T-helper 9 cell (primary cell): ENCODE measurements at places on chromosomes 7 and 10.

DNA sequence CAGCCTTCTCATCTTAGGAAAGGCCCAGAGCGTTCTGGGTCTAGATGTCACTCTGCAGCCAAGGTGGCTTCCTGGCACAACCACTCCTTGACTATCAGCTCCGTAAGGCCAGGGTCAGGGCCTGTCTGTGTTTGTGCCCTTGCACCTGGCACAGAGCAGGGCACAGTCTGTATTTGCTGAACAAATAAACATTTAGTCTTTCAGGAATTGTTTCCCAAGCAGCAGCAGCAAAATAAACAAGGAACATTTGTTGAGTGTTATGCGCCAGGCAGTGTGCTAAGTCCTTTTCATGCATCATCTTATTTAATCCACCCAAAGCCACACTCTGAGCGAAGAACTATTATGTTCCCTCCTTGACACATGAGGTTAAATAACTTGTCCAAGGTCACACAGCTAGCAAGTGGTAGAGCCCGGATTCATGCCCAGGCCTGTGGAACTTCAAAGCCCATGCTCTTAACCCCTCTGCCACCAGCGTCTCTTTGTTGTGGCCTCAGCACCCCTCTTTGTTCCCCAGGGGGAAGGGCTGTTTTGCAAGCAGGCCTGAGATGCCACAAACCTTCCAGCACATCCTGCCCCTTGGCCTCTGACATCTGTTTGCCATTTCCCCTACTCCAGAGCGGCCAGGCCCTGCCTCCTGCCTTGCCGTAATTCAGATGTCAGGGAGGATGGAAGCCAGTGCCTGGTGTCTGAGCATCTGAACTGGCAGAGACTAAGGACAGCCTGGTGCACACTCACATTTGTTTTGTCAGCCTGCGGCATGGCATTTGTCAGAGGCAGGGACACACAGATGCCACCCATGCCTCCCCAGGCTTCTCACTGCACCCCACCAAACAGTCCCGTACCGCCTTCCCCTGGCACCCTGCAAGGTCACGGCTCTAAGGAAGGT lies 325.8 kb upstream of the ZMIZ1 start:
- DNase-seq = no peak

DNA sequence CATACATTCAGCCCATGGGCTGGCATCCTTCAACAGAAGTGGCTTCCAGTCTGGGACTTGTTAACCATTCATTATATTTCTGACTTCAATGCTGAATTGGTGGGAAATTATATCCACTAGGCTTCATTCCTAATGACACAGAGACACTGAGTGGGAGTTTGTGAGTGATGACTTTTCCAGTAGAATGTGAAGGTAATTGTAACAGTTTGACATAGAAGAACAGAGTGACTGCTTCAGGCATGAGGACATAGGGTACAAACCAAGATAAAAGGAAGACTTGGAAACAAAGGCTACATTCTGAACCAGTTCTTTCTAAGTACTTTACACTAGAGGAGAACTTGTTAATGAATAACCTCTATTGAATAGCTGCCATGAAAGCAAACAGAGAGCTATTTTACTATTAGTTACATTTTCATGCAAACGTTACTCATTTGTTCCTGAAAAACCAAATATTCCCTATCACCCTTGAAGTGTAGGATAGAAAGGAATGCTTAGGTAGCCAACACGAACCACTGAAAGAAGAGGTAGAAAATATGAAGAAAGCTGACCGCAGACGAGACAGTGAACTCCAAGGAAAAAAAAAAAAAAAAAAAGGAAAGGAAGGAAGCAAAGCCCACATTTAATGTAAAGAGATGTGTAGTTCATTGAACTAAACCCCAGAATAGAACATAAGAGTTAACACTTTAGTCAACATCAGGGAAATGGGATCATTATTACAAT lies 237.0 kb upstream of the SEMA3C start:
- DNase-seq = no peak

DNA sequence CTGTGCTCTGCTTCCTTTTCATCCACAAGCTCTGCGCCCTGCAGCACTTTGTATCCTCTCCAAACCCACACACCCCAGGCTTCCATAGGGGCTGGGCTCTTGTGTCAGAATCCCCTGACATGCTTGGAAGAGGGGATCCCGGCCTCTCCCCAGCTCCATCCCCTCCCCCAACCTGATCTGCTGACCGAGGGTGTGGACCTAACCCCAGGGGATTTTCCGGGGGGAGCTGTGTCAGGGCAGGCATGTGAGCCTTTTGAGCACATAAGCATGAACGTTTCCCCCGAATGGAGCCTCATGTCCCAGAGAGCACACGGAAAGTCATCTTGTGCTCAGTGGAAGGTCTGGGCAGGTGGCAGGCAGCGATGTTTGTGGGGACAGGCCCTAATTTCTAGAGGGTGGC lies 17.7 kb downstream of the GPR26 start:
- DNase-seq = no peak

DNA sequence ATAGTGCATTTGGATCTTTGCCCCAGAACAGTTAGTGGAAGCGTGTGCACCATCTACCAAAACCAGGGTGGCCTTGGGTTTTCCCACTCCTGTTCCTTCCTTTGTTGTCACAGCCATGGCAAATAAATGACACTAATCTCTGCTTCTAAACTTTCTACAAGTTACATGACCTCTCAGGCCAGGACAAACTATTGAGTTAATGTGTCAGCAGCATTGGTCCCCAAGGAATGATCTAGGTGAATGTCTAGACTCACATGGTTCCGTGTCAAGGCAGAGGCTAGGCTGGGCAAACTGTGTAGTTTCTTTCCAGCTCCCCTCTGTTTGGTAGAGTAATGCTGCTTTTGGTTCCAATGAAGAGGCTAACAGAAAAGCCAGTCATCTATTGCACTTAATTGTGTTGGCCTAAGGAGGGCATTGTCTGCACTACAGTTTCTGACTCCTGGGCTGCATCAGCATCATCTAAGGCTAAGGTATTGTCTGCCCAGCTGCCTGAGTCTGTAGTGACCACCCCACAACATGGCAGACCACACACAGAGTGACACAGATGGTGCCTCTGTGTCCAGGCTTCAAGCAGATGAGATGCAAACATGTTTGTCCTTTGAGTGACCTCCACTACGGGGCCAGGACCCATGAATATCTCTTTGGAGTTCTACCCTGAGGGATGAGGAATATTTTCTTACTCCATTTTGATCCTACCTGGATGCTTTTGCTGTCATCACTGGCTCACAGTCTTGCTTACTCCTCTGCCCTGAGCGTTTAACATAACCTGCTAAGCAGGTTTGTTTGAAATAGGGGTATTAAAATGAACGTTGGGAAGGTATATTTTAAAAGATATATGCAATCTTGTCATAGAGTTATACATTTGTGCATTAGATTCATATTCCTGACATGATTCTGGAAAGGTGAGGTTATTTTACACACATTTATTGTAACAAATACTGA lies 1.7 kb downstream of the CYP3A4 start:
- DNase-seq = no peak

DNA sequence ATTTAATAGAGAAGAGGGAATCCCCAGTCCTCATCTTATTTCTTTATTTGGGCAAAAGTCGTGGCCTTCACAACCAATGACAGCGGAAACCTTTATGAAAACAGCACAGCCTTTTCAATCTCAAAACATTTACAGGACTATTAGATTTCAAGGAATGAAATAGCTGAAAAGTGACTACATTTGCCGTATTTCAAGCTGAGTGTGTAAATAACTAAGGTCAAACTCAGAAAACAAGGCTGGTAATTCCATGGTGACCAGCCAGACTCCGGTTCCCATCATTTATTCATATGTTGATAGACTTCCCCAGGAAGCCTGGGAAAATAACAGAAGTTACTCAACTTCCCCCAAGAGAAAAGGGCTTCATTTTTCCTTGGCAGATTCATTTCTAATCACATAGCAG lies 457.3 kb upstream of the NFE2L3 start:
- DNase-seq = no peak

- DNase-seq = no peak
Measured at GRCh38 chr7:746155-747061, 19.3 kb upstream of the PRKAR1B start.

DNA sequence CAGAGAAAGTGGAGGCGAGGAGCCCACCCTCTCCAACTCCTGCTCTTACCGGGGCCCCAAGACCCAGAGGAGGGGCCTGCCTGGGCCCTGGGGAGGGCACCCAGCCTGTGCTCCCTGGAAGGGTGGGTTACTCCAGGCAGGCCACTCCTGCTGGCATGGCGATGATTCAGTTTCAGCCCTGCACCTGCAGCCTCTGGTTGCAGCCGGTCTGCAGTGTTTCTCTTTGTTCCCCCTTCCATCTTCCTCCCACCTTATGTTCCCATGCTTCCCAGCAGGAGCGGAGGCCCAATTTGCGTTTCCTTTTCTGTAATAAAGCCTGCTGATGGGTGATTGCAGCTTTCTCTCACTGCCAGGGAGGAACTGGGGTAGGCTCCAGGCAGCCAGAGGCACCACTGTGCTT lies 53.2 kb upstream of the FAM20C start:
- no peak for DNase-seq

GRCh38 chr7:105621617-105622016 lies 40.3 kb upstream of the EFCAB10 start:
- no peak for DNase-seq
